Cardiac fibroblast (primary cell): ENCODE measurements at places on chromosomes 12 and 14.
A peak's percentile ranks its signal among the peaks of the same experiment; 100 is the strongest.

GRCh38 chr14:101889366-101889765 is 75.0 kb upstream of the DYNC1H1 start:
- DNase-seq: no peak

- DNase-seq: no peak
Measured at GRCh38 chr12:124057691-124058090, 84.7 kb downstream of the ZNF664 start.

- DNase-seq: peak; percentile 93
Measured at GRCh38 chr12:76037130-76038103, 5.8 kb upstream of the PHLDA1 start.

DNA sequence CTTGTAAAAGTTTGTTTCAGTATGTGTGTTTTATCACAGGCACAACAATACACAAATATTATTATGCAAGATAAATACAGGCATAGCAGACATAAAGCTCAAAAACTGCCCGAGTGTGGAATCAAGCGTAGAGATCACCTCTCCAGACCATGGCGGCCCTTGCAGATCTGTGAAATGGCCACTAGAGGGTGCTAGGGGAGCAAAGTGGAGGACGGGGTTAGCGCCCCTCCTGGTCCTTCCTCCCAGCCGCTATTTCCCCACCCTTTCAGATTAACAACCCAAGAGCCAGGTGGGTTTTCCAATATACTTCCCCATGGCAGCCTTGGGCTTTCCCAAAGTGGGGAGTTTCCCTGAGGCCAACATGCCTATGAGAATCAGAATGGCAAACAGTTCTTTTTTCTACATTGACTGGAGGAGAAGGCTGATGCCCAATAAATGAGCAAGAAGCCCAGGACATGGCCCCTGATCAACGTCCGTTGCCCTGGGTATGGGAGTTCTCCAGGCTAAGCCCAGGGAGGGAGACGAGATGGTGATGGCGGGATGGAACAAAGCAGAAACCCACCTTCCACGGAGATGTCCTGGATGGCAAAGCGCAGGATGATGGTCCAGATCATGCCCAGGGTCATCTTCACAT is 67.4 kb downstream of the ACTN1 start:
- DNase-seq: peak; percentile 82

DNA sequence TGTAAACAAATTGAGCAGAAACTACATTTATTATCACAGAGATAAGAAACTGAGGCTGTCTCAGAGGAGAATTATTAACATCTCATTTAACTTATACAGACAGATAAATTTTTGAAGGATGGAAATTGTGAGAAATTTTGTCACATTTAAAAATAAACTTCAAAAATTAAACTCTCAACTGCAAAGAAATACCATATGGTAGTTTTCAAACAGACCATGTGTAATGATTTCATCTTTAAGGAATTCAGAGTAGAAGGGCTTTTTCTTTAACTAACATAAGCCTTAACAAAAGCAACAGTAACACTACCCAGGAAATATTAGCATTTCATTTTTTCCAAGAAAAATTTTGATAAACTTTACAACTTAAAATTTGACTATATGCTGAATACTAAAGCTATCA is 26.6 kb downstream of the NUP37 start:
- DNase-seq: peak; percentile 45

DNA sequence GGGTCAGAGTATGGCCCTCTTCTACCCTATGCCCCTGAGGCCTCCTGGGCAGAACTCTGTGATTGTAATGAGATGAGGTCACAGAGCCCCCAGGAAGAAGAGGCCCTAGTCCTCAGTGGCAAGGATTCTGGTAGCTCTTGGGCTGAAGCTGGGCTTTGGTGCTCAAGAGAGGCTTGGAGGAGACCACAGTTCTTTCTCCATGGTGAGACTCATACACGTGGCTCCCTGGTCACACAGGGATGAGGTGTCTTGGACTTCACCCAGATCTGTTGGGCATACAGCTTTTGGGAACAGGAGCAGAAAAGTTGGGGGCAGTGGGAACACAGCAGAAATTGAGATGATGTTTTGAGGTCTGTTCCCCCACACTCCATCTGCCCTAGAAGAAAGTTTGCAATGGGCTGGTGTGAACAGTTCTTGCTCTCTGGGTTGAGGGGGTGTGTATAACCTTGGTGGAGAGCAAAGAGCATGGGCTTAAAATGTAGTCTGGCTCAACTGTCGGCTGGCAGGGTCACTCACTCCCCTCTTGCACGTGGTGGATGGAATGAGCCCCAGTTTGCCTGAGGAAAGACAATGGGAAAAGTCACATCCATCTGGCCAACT is at the start of gene KRT86:
Gene KRT86 (plus strand): TSS at position 125 of the 600 bp plus-strand sequence. CDS start 27,272 bp downstream, outside the sequence.
- no peak for DNase-seq

- DNase-seq: no peak
Measured at GRCh38 chr12:62270384-62270783, 10.2 kb downstream of the USP15 start.

DNA sequence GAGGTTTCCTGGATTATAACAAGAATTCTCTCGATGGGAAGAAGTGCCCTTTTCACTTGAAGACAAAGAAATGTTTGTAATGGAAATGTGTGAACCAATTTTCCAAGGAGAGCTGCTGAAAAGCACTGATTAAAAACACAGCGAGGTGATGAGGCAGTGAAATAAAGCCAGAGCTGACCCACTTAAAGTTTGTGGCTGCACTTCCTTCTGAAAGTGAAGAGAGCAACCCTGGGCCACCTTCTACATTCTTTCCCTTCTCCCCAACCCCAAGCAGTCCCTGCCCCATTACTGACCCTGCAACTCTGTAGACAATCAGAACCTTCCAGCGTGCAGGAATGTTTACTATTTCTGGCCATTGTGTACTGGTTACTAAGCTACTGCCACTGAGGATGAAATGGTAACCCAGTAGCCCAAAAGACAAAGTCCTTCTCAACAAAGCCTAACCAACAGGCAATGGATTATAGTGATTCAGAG is 173.9 kb downstream of the TTC7B start:
- DNase-seq: peak; percentile 63

GRCh38 chr12:111201036-111201435 is 167.9 kb downstream of the PHETA1 start:
- DNase-seq: no peak

DNA sequence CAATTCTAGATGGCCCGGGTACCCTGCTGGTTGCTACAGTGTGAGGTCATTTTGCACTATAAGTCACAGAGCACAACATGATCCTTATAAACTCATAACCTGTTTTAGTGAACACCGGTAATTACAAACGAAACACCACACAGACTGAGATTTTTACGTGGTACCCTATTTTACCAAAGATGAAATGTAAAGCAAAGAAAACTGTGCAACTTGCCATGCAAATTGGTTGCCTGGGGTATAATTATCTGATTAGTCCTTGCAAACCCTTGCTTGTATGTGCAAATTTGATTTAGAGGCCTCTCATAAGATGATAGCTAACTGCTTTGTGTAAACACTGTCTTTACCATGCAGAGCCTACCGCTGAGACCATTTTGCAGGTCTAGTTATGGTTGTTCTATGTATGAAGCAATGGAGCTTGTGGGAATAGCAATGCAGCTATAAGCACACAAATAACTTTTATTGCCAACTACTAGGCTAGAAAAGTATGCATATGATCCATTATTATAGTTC is 372.1 kb upstream of the FAR2 start:
- DNase-seq: no peak

- DNase-seq: no peak
Measured at GRCh38 chr12:13195785-13196129, 769 bp upstream of the EMP1 start.

GRCh38 chr12:6887460-6887859 is 14.4 kb upstream of the SPSB2 start:
- DNase-seq: no peak

DNA sequence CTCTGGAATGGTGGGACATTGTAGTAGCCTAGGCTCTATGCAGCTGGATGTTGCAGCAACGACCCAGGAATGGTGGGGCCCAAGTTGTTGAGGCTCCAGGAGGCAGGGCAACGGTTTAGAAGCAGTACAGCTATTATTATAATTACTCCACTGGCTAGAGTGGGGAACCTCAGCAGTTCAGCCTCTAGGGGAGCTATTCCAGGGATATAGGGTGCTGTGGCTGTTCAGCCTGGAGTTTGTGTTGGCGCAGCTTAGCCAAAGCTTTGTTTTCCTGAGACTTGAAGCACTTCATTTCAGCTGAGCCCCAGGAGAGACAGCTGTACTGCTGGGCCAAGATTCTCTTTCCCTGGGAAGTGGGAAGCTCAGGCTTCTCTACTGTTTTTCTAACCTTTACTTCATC is 1023.0 kb upstream of the ATXN7L3B start:
- no peak for DNase-seq

DNA sequence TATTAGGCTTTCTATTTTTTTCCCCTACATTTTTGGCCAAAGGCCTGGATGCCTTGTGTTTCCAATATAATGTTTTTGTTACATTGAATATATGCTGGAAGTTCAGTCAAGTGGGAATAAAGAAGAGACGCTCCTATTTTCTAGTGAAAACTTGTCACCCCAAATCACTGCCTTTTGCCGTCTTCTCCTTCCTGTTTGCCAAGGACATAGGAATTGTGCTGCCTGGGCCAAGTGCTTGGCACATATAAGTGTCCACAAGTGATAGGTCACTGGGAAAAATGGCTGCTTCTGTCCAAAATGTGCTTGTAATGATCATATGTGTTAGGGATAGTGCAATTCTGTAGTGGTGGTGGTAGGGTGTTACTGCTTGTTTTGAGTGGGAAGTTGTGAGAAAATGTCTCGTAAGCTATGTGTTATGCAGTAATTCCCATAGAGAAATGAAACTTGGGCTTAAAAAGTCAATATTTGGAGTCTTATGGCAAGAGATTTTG is 11.6 kb upstream of the KCNJ8 start:
- no peak for DNase-seq

DNA sequence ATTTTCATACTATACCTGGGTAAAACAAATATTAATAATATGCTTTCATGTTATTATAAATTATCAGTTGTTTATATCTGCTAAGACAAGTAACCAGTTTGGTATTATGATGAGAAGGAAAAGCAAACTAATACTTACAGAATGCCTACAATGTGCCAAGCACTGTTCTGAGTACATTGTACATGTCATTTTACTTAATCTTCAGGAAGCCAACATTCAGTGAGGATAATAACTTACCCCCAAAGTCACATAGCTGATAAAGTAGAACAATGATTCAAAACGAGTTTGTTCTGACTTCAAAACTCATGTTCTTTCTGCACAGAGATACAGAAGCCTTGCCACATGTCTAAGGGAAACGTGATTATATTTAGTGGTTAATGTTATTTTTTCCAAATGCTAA is 89.0 kb upstream of the DIO2 start:
- DNase-seq: peak; percentile 35

GRCh38 chr14:101884934-101885576 is 79.3 kb upstream of the DYNC1H1 start:
- DNase-seq: no peak

GRCh38 chr14:72311516-72311915 is 379.3 kb downstream of the RGS6 start:
- no peak for DNase-seq

GRCh38 chr14:96056509-96057422 is 17.6 kb downstream of the C14orf132 start:
- no peak for DNase-seq

DNA sequence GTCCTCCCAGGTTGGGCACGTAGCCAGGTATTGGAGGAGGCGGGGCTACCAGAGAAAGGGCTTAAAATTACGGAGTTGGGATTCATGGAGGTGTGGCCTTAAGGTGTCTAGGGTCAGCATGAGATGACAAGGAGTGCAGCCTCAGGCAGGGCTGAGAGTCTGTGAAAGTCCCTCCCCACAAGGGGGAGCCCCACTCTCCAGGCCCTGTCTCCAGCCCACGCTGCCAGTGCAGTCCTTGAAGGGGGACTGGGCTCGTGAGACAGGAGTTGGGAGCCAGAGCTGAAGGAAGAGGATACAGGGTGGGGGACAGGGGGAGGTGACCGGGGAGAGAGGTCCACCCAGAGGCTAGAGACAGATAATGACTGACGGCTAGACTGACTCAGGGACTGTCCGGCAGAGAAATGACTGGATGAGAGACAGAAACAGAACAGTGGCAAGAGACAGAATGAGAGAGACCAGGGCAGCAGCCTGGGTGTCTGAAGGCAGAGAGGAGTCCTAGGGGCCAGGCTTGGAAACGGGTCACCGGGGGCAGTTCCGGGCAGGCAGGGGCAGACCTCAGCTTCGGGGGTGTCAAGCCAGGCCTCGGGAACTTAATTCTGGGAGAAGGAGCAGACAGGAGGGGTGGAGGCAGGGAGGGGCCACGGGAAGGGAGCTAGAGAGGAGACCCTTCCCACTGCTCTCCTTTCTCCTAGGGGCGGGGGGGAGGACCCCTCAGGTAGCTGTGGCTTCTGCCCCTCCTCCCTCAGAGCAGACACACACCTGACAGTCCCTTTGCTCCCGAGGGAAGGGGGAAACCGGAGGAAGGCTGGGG is 970 bp downstream of the CDH24 start:
- peak; percentile 67 for DNase-seq

GRCh38 chr12:118307069-118307954 is 65.4 kb downstream of the TAOK3 start:
- peak; percentile 95 for DNase-seq

DNA sequence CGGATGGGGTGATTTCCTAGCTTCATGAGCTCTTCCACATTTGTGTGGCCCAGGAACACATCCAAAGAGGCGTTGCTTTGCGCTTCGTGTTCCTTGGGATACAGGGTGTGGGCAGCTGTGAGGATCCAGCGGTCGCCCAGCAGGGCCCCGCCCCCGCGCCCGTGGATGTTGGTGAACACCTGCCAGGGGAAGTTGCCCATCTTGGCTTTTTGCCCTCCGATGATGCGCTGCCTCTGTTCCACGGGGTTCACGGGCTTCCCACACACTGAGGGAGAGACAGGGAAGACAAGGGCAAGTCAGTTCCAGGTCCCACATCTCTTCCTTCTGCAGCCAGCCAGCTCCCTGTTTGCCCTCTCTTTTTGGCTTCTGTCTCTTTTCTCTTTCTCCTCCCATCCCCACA is 11.2 kb downstream of the C1R start:
- no peak for DNase-seq

GRCh38 chr12:75317784-75318183 is 12.3 kb downstream of the CAPS2 start:
- DNase-seq: no peak

DNA sequence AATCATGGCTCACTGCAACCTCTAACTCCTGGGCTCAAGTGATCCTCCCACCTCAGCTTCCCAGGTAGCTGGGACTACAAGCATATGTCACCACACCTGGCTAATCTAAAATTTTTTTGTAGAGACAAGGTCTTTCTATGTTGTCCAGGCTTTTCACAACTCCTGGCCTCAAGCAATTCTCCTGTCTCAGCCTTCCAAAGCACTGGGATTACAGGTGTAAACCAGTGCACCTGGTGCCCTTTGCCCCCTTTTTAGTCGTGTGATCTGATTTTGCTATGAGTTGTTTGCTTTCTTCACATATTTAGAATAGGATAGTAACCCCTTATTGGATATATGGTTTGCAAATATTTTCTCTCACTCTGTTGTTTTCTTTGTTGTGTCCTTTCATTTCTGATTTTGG is 1.7 kb upstream of the RAD52 start:
- DNase-seq: no peak

GRCh38 chr12:103773109-103773910 is 67.7 kb downstream of the NT5DC3 start:
- no peak for DNase-seq

DNA sequence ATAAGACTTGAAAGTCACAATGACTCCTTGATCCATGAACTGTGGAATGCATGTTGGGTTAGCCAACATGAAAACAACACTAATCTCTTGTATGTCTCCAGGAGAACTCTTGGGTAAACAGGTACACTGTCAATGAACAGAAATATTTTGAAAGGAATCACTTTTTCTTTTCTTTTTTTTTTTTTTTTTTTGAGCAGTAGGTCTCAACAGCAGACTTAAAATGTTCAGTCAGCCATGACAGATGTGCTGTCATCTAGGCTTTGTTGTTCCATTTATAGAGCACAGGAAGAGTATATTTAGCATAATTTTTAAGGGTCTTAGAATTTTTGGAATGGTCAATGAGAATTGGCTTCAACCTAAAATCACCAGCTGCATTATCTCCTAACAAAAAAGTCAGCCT is 2.3 kb upstream of the PLEKHA5 start:
- DNase-seq: no peak
